ENCODE measurements at places on chromosomes 2 and 18.

DNA sequence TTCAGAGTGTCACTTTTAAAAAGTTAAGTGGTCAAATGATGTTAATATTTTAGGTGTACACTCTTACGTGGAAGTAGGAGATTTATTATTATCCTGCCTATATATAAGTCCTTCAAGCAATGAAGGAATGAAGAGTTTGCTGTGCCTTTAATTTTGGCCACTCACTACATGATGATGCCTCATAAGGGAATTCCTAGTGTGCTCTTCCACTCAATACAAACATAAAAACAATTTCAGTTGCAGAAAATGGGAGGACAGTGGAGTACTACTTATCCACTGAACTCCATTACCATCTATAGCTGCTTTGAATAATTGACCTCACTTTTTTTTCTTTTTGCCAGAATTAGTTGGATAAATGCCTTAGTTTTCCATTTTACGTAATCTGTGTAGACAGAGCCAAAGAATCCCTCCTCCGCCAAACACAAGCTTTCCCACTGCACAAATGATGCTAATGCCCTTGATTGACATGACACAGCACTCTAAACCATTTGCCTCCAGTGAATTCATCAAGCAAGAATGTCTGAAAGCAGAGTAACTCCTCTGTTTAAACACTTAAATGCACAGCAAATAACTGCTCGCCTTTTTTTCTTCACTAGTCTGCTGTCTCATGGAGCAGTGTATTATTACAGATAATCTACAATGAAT is 751.1 kb upstream of the FANCL start:
- no peak for DNase-seq

DNA sequence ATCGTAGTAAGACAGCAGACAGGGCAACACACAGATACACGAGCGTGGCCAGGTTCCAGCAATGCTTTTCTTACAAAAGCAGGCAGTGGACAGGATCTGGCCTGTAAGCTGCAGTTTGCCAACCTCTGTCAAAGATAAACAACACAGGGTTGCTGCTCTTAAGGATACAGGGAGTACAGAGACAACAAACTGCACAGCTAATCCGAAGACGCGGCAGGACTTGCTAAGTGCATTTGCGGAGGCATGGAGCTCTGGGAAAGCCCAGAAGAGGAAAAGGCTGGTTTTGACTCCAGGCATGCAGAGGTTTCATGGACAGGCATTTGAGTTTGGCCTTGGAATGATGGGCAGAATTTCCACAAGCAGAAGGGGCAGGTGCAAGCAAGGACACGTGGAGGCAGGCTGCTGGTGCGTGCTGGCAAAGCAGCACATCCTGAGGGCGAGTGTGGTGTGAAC is 24.4 kb downstream of the SERTAD2 start:
- no peak for DNase-seq

- DNase-seq, result no peak
Measured at GRCh38 chr2:194539425-194539824, 1117.6 kb upstream of the SLC39A10 start.

- no peak for DNase-seq
Measured at GRCh38 chr18:33720133-33720532, 142.1 kb downstream of the ASXL3 start.

- no peak for DNase-seq
Measured at GRCh38 chr2:47236503-47237215, 81.6 kb upstream of the STPG4 start.

- no peak for DNase-seq
Measured at GRCh38 chr2:101400048-101400447, 12.7 kb upstream of the CREG2 start.

DNA sequence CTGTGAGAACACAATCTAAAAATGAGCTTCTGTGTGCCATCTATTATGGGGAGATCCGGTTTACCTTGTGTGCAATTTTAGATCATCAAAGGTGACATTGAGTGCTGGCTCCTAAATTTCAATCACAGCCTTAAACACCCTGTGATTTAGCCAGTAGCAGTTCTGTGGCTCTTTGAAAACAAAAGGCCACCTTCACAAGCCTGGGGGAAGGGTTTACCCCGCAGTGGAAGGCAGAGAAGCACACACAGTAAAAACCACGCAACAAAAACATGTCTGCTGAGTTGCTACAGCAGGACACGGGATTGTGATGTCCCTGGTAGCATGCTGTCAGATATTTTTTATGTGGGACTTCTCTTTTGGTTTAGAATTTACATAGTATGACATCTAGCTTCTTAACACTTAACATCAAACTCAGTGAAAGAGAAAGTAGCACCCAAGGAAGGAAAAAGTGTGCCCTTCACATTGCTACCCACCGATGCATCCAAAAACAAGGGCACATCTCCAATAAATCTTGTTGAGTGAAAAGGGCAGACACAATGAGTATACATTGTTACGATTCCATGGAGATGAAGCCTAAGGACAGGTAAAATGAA is 56.1 kb upstream of the RNF152 start:
- DNase-seq, result no peak

DNA sequence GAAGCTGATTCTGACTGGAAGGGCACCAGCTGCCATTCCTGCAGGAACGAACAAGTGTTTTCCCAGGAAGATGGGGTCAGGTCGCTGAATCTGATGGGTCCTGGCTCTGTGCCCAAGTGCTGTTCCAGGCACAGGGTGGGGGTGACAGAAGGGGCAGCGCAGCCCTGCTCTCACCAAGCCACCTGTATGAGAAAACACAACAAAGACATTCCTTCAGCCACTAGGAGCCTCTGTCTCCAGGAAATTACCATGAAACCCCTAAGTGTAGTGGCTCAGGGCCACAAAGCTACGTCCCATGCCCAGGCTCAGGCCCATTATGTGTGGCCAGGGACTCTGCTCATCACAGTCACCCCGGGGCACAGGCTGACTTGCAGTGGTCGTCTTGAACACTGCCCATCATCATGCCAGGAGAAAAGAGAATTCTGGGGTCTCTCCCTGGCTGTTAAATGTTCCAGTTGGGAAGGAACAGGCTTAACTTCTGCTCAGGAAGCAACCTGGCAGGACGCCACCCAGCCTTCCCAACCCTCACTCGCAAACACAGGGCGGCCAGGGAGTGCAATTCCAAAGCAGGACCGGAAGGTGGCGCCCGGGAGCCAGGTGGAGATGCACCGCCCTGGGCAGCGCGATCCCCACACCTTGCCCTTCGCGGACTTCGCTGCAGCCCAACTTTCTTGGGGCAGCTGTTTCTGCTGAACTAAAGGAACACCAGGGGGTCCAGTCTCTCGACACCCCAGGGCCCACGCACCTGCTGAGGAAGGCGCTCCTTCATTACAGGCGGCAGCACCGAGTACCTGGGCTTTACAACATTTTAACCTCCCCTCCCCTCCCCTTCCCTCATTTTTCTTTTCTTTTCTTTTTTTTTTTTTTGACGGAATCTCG is 11.0 kb upstream of the SFTPB start:
- DNase-seq, result peak; percentile 79

Data from activated CD4-positive, alpha-beta T cell treated with anti-CD3 and anti-CD28 coated beads, Interleukin-10, Interleukin-2, amounts not matched to agents 100 ng/mL and 50 ng/mL, durations not matched to agents 16 hours and 8 hours (primary cell).